ENCODE measurements at places on chromosomes 6 and 20.

- peaks cover 8% of the 10 kb centered on the region for H3K4me1 ChIP-seq
- no peak overlapping the region for H3K27ac ChIP-seq
- H3K27me3 ChIP-seq = no peaks in the 10 kb centered on the region
- no peak overlapping the region for H3K4me3 ChIP-seq
- no peak for DNase-seq
Observed at GRCh38 chr6:27889275-27889627, 22.9 kb downstream of the OR2B2 start.

DNA sequence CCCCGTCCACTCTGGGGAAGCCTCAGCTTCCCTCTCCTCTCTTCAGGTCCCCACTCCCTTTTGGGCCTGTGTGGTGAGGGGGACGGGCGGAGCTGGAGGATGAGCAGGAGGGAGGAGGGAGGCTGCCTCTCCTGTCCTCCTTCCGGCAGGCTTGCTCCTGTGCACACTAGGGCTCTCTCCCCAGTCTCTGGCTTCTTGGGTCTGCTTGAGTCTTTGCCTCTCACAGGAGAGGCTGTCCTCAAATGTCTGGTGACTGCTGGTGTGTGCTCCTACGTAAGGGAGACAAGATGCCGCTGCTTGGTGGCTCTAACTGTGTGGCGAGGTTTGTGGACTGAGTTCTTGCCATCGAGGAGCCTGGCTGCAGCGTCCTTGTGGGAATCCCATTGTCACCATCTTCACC lies 8.8 kb upstream of the SMOC2 start:
- H3K4me1 ChIP-seq = no peaks in the 10 kb centered on the region
- H3K4me3 ChIP-seq = no peak overlapping the region
- no peaks in the 10 kb centered on the region for H3K27me3 ChIP-seq
- no peak for DNase-seq

DNA sequence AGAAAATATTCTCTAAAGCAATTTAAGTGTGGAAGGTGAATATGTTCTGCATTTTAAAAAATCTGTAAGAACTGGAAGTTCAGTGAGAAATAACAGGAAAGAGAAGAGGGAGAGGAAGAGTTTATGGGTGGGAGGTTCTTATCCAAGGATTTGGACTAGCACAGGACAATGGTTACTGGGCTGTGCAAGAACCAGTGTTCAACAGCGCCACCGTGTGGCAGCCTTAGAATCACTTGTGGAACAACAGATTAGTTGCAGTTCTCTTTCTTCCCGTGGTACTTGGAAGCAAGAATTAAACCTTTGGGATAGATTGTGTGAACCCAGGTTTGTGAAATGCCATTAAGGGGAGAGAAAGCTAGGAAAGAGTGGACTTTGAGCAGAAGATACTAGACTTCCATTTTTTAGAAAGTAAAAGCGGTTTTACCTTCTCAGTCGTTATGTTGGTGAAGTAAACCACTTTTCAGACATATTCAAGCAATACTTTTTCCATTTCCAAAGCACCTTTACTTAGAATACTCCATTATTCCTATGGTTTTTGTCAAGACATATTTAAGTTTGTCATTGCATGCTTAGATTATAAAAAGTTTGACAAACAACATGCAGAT lies 436.7 kb downstream of the RNF144B start:
- H3K4me1 ChIP-seq = no peaks in the 10 kb centered on the region
- no peak overlapping the region for H3K4me3 ChIP-seq
- no peaks in the 10 kb centered on the region for H3K27me3 ChIP-seq
- DNase-seq = no peak
- no peak overlapping the region for H3K27ac ChIP-seq

- no peaks in the 10 kb centered on the region for H3K36me3 ChIP-seq
- H3K27me3 ChIP-seq = no peaks in the 10 kb centered on the region
- H3K4me1 ChIP-seq = no peaks in the 10 kb centered on the region
- H3K4me3 ChIP-seq = no peak overlapping the region
Observed at GRCh38 chr20:30286157-30286556, 971.3 kb upstream of the DEFB115 start.

- H3K27ac ChIP-seq = no peak overlapping the region
- H3K27me3 ChIP-seq = no peaks in the 10 kb centered on the region
- no peaks in the 10 kb centered on the region for H3K36me3 ChIP-seq
- no peak overlapping the region for H3K4me3 ChIP-seq
- no peak for DNase-seq
Observed at GRCh38 chr6:149081281-149081680, 236.2 kb upstream of the TAB2 start.

DNA sequence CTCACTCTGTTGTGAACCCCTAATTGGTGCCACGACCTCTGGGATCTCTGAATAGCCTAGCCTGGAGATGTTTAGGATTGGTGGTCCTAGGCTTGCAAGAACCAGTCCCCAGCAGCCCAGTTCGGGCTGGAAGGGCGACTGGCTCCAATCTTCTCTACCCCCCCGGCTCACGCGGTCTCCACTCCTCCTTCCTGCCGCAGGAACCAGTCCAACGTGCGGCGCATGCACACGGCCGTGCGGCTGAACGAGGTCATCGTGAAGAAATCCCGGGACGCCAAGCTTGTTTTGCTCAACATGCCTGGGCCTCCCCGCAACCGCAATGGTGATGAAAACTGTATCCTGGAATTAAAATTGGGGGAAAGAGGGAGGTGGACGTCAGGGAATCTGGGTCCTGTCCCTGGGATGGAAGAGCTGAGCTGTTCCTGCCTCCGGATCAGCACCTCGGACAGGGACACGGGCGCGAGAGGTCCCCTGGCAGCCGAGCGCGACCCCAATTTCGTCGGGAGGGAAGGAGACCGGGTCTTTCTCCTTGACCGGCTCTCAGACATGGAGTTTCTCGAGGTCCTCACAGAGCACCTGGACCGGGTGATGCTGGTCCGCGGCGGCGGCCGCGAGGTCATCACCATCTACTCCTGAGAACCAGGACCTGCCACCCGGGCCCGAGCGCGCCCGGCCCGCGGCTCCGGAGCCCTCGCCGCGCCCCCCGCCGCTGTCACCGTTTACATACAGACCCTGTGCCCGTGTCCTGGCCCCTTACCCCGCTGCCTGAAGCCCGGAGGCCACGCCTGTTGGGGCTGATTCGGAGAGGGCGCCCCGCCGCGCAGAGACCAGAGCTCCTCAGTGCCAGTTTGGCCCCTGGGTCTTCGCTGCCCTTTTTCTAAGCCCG lies 28.2 kb downstream of the SLC12A5 start:
- no peak overlapping the region for H3K27ac ChIP-seq
- H3K4me3 ChIP-seq = no peak overlapping the region
- H3K4me1 ChIP-seq = peaks cover 29% of the 10 kb centered on the region
- peaks cover 4% of the 10 kb centered on the region for H3K27me3 ChIP-seq
- peaks cover 13% of the 10 kb centered on the region for H3K36me3 ChIP-seq

GRCh38 chr6:140464720-140465119 lies 1090.3 kb upstream of the CITED2 start:
- H3K27me3 ChIP-seq = no peaks in the 10 kb centered on the region
- no peak for DNase-seq
- no peaks in the 10 kb centered on the region for H3K4me1 ChIP-seq
- no peak overlapping the region for H3K27ac ChIP-seq
- H3K36me3 ChIP-seq = no peaks in the 10 kb centered on the region

DNA sequence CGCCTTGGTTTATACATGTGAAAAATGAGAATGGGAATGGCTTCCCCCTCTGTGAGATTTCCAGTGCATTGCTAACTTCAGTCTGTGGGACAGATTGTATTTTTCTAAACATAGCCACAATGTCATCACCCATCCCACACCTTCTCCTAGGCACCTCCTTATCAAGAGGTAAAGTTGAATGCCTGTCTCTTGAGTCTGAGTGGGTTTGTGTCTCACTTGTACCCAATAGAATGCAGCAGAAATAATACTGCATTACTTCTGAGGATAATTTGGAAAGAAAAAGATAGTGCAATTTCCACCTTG lies 27.9 kb downstream of the RIN2 start:
- H3K27ac ChIP-seq = no peak overlapping the region
- H3K4me3 ChIP-seq = no peak overlapping the region
- DNase-seq = no peak

DNA sequence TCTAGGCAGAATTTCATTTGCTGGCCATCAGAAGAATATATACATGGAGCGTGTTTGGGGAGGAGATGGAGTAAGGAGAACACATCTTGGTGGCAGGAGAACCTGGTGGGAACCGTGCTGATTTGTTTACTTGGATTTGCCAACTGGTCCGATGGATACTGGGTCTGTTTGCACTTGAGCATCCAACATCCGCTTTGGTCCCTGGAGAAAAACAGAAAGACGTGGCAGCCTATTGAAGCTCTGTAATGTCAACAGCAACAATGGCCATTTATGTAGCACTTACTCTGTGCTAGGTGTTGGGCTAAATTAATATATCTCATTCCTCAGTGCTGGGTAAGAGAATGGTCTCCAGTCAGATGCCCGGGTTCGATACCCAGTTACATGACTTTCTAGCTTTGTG lies 125.6 kb downstream of the BCAS1 start:
- peaks cover 26% of the 10 kb centered on the region for H3K4me1 ChIP-seq
- H3K36me3 ChIP-seq = no peaks in the 10 kb centered on the region
- no peaks in the 10 kb centered on the region for H3K27me3 ChIP-seq
- H3K4me3 ChIP-seq = no peak overlapping the region
- no peak overlapping the region for H3K27ac ChIP-seq
- DNase-seq = no peak

All from effector memory CD4-positive, alpha-beta T cell (primary cell).